ENCODE measurements at places on chromosomes 16 and 17.

DNA sequence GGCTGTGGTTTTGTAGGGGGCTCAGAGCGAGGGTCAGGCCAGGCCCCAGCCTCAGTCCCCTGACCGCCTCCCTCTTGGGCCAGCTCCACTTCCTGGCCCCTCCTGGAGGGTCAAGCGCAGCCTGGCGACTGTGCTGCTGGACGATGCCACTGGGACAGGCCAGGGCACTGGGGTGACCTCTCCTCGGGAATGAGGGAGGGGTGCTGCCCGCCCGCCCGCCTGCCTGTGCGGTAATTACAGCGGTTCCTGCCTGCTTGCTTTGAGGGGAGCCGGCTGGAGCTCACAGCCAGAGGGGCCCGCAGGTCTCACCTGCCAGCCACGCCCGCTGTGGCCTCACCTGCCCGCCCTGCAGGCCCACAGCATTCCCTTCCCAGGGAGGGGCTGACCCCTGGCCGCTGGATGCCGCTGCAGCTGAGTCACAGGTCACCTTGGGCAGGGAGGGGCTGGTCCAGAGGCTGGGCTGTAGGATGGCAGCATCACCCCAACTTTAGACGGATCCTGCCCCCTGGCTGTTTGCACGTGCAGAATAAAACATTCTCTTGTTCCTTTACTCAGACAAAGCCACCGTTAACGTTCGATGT is 76.7 kb upstream of the CBX4 start:
- DNase-seq, result no peak

DNA sequence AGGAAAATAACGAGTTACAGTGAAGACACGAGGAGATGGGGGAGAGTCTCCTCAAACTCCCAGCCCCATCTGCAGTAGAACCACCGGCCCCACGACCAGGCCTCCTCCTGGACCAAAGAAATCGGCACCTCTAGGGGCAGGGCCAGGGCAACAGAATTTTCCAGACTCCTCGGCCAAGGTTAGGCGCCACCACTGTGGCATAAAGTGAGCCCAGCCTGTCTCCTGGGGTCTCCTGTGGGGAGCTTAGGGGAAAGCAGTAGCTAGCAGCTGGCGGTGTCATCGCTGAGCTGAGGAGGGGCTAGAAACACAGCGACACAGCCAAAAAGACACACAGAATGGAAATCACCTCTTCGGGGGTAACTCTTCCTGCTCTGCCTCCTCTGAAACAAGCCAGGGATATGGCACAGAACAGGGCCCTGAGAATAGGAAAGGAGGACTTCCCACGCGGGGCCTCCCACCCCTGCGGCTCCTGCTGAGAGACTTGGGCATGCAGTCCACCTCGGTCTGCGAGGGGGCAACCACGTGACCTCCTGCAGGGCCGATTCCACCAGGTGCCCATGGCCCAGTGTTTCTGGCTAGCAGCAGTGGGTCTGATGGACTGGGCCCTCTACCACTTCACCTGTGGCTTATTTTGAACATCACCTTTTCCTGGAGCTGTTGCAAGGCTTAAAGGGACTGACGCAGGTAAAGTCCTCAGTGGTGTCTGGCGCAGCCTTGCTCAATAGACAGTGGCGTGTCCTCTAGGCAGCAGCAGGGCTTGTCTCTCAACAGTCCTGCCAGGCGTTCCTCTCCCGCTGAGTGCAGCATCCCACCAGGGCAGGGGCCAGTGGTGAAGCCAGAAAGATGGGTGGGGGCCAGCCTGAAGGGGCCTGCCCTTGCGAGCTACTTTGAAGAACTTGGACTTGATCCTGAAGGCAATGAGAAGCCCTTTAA is 6.7 kb upstream of the GINS2 start:
- no peak for DNase-seq

DNA sequence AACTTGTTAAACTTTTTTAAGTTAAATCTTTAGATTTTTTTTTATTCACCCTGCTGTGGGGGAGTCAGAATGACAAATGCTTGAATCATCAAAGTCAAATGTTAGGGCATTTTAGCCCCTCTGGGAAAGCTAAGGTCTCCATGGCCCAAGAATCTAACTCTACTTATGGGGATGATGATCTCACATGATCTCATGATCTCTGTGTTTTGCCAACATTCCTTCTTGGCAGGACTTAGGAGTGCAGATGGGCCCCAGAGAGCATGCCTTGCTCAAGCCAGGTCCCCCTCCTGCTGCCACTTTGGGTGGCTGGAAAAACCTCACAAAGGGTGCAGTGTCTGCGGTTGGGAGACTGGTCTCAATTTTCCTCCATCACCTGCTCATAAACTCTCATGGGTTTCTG is 108.6 kb downstream of the PRKCB start:
- DNase-seq, result no peak

- no peak for DNase-seq
Observed at GRCh38 chr17:33977729-33978514, 277.2 kb upstream of the CCL2 start.

- DNase-seq, result no peak
Observed at GRCh38 chr17:1945621-1946020, 79.5 kb downstream of the RTN4RL1 start.

- no peak for DNase-seq
Observed at GRCh38 chr16:35184356-35184870, 1725.0 kb downstream of the TP53TG3F start.

GRCh38 chr17:43900183-43900857 is 7.0 kb downstream of the MPP2 start:
- no peak for DNase-seq

- DNase-seq, result no peak
Observed at GRCh38 chr16:51666074-51666473, 515.0 kb upstream of the SALL1 start.

DNA sequence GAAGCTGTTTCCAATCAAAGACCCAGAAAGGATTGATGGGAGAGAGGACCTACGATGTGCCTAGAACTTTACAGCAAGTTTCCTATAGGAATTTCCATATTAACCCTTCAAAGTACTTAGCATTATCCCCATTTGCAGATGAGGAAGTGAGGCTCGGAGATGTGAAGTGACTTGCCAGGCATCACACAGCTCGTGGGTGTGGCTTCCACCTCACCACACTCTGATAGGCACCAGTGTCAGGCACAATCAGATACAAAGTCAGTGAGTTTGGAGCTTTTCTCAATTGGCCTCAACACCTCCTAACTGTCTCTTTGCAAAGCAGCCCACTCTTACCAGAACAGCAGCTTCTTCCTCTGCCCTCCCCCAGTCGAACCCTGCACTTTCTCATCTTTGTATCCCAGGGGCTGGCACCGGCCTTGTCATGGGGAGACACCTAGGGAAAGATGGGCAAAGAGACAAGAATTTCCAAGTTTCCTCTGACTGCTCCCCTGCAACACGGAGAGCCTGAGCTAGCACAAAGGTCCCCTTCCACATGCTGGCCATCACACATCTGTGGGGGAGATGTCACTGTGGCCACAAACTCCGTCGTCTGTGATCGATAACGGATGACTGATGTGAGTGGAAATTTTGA is 37.4 kb upstream of the CCL1 start:
- no peak for DNase-seq

DNA sequence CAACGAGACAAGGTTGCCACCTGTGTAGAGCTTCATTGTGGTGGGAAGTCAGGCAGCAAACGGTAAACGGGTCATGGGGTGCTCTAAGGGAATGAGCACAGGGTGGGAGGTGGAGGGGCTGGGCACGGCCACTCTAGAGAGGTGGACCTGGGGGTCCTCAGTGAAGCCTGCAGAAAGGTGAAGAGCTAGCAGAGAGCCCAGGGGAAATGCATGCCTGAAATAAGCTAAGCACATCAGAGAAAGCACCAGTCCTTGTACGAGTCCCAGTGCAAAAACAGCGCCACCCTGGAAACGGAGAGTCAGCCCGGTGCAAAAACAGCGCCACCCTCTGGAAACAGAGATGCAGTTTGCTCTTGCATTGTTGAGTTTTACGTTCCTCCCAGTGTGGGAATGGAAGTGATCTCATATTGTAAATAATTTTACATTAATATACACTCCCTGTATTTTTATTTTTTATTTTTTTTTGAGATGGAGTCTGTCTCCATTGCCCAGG is 65.0 kb downstream of the TBC1D16 start:
- no peak for DNase-seq

GRCh38 chr16:78254841-78255240 is 155.4 kb downstream of the WWOX start:
- no peak for DNase-seq

DNA sequence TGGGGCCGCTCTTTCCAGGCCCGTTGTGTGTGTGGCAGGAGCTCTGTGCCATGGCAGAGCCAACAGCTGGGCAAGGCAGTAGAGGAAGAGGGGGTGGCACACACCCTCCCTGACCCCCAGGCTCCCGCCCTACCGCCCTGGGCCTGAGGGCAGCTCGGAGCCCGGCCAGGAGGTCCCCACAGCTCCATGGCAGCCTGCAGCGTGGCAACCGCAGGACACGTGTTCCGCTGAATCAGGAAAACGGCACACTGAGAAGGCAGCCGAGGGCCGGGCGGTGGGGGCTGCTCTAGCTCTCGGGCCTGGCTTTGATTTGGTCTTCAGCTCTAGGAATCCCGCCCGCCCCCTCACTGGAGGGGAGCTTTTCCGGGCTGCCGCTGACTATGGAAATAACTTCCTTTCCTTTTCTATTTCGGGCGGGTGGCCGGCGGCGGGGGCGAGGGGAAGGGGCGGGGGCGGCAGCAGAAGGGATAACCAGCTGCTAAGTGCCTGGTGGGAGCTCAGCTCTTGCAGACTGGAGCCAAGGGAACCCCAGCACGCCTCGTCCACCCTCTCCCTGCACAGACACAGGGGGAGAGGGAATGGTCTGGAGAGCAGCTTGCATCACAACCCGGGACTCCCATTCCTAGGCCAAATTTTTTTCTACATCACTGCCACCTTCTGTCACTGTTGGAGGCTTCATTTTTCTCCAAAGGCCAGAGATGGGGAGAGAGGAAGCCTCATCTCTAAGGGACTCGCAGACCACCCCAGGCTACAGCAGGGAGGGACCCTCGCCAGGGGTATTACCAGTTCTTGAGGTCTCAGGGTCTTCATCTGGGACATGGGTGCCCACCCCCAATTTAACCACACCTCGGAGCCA is 24.8 kb upstream of the MRPS23 start:
- DNase-seq, result no peak

DNA sequence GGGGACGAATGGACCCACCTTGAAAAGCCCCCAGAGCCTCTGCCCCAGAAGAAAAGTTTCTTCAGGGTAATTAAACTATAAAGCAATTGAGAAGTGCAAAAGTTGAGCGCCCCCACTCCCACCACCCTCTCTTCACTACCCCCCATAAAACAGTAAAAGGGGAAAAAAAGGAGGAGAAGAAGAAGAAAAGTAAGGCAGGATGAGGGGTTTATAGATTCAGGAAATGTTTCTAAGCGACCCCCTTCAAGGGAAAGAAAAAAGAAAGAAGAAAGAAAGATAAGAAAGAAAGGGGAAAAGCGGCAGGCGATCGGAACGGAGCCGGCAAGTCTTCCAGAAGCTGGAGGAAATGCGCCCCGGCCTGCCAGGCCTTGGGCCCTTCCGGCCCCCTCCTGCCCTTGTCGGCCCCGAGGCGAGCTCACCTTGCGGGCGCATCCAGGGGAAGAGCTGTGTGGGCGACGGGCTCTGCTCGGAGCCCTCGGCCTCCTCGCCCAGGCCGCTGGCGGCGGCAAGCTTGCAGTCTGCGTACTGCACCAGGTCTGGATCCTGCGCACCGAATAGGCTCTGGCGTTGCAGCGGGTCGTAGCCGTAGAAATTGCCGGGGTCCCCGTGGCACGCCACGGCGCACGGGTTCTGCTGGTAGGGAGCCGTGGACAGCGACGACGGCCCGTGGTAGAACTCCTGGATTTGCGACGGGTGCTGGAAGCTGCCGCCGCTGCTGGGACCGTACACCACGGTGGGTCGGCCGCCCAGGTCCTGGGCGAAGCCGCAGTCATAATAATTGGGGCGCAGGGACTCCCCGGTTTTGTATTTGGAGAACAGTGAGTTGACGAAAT is 1.0 kb downstream of the HOXB8 start:
- DNase-seq, result no peak

- no peak for DNase-seq
Observed at GRCh38 chr16:1366712-1367299, 15.1 kb downstream of the GNPTG start.

DNA sequence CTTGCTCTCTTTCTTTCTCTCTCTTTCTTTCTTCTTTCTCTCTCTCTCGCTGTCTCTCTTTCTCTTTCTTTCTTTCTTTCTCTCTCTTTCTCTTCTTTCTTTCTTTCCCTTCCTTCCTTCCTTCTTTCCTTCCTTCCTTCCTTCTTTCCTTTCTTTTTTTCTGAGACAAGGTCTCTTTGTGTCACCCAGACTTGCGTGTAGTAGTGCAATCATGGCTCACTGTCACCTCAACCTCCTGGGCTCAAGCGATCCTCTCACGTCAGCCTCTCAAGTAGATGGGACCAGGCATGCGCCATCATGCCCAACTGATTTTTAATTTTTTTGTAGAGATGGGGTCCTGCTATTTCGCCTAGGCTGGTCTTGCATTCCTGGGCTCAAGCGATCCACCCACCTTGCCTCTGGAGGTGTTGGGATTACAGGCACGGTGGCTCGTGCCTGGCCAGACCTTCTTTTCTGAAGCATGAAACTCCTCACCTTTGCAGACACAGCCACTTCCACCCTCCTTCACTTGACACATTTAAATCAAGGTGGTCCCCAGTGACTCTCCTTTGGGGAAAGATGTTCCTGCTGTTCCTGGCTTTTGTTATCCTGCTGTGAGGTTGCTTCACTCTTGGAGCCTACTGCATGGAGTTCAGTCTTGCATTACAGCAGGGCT is 26.8 kb upstream of the NKD1 start:
- no peak for DNase-seq

GRCh38 chr17:47727704-47728036 is 5.4 kb upstream of the TBX21 start:
- DNase-seq, result no peak

GRCh38 chr17:77363821-77364361 is 223.1 kb downstream of the SEC14L1 start:
- DNase-seq, result no peak

- DNase-seq, result no peak
Observed at GRCh38 chr16:4513086-4513860, 25.3 kb downstream of the CDIP1 start.

GRCh38 chr17:16342979-16343378 is 10.3 kb downstream of the CENPV start:
- DNase-seq, result no peak

- DNase-seq, result no peak
Observed at GRCh38 chr17:10156599-10156947, 41.8 kb downstream of the GAS7 start.

- no peak for DNase-seq
Observed at GRCh38 chr16:11550791-11551498, 35.8 kb downstream of the LITAF start.

GRCh38 chr17:49836111-49837030 is 11.5 kb downstream of the TAC4 start:
- no peak for DNase-seq

GRCh38 chr17:6756425-6757031 is 682 bp downstream of the XAF1 start:
- no peak for DNase-seq

GRCh38 chr17:7323731-7324437 is 5.3 kb downstream of the NEURL4 start:
- peak; percentile 34 for DNase-seq

DNA sequence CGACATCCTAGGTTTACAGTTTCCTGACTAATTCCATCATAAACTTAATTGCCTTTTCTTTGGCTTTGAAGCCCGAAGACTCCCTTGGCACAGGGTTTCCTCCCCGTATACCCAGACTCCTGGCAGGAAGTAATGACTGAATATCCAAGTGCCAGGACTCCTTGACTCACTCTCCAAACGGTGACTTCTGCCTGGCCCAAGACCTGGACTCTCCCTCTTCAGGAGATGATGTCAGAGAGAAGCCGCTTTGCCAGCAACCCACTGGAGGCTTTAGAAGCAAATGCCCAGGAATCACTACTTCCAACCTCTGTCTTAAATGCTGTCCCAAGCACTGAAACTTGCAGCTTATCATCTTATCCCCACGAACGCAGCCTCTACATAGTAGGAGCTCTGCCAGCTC is 146.5 kb downstream of the RGS9 start:
- DNase-seq, result no peak

- no peak for DNase-seq
Observed at GRCh38 chr17:75673487-75673886, 6.3 kb downstream of the SAP30BP start.
